ENCODE measurements at places on chromosomes 6 and 20.

GRCh38 chr6:101259505-101259904, 134.0 kb upstream of the GRIK2 start:
- DNase-seq: no peak

GRCh38 chr20:33793011-33793931, 17.9 kb upstream of the CHMP4B start:
- no peak for DNase-seq

- no peak for DNase-seq
Observed at GRCh38 chr6:85192186-85192585, 257.7 kb upstream of the NT5E start.

DNA sequence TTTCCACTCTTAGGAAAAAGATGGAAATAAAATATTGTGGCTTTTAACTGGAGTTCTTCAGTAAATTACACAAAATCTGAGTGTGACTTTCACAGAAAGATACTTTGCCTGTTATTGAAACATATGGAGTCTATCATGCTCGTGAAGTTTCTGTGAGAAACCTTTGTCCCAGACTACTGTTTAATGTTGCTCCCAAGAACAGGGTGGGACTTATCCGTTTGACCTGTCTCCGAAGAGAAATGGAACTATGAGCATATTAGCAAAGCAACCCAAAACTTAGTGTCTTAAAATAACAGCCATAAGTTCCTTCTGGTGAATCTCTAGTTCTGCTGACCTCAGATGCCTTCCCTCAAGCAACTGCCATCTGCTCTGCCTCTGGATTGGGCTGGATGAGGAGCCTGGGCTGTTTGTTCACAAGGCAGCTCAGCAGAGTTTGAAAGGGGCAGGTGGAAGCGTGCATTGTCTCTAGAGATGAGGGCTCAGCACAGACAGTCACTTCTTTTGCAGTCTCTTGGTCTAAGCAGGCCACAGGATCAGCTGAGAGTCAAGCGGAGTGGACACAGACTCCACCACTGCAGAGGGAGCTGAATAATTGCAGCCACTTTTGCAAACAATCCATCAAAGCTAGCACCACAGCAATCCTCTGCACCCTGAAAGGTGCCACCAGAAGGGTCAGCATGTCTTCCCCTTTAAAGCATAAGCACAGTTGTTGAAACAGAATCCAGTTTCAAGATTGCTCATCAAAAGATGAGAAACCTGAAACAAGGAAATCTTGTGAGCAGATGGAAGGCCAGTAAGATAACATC, 52.8 kb downstream of the MYB start:
- DNase-seq: no peak

All from lower lobe of right lung (tissue), 2 donors.